ENCODE measurements at places on chromosomes 11 and 22.

- peak; percentile 80 for DNase-seq
These were observed 864.2 kb downstream of the FAM181B start for GRCh38 chr11:81869351-81870065.

DNA sequence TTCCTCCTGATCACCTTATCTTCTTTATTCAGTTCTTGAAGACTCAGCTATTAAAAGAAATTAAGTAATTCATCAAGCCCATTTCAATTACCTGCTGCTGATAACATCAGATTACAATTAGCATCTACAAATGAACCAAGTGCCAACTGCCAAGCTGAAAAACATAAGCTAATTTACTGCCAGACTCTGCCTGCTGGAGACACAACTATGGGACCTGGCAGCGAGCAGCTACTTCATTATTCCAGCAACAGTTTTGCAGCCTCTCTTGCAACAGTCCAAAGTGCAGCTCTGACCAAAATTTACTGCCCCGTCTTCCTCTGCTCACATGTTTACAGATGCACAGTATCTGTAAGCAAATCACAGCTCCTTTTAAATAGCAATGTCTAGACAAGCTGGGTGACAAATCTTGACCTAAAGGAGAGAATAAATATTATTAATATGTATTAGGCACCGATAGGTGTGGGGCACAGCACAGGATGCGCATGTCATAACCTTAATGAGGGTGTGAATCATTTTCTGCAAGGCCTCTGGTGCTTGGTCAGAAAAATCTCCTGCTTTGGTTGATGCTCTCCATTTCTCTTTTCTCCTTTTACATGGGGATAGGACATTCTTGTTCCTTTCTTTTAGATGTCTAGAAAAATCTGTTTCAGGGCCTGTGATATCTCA is 232.2 kb upstream of the PITPNB start:
- DNase-seq: no peak

DNA sequence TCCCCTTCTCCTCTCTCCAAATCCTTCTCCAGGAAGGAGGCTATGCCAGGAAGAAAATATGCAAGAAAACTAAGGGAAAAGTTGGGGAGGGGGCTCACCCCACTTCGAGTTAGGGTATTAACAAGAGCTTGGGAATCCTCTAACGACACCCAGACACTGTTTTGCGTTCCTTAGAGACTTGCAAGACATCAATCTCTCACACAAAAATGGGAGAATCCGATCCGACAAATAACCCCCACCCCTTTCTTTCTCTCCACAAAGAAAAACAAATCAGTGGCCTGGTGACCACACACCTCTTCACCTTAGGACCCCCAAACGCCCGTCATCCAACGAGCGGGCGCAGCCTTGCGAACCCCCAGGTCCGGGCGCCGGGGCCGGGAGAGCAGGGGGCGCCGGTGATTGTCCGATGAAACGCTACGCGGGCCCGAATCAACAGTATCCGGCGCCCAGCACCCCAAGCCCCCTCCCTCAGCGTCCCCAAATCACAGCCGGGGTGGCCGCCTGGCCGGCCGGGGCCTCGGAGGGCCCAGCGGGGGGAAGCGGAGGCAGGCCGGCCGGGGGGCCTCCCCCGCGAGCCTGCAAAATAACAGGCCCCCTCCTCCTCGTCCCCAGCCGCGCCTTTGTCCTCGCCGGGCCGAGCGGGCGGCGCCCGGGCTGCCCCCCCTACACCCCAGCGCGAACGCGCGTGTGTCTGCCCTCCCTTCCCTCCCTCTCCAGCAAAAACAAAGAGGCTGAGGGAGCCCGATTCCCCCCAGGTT is 690 bp downstream of the CSNK1E start:
- peak; percentile 50 for DNase-seq

DNA sequence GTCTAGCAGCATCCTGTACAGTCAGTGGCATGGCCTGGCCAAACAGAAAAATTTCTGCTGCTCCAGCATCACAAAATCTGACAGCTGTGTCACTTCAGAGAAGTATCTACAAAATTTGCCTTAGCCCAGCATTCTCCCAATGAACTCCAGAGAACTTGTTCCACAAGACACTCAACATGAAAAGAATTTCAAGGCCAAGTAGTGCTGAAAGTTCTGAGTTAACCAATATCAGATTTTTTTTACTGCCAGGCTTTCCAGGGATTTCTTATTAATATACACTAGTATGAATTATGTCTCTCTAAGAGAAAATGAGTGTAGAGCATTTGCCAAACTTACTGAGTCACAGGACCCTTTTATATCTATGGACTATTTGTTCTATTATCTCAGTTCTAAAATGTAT is 68.8 kb downstream of the OR5AK2 start:
- DNase-seq: no peak

GRCh38 chr11:72724851-72725723 is 27.1 kb downstream of the ARAP1 start:
- peak; percentile 81 for DNase-seq

DNA sequence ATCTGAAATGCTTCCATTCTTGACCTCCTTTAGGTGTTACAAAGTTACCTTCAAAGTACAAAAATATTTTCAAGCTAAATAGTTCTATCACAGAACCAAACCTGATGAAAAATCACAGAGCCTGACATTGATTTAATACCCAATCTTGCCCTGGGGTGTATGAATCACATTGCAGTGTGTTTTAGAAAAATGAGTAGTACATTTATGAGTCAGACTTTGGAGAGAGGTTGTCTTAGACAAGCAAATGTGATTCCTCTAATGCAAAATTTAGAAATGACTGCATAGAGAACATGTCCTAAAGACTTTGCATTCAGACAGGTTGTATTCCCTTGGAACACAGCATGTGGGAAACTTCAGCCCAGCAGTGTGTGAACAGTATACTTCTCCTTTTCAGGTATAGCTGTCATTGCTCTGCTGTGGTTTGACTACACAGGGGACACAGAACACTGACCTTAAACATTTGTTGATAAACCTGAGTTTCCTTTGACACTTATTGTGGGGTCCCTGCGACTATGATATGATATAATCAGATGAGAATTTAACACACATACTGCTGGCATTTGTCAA is 972.1 kb downstream of the JRKL start:
- DNase-seq: no peak

- no peak for DNase-seq
These were observed 34.1 kb upstream of the GLYATL1 start for GRCh38 chr11:58905011-58905720.

- DNase-seq: no peak
These were observed 240.5 kb upstream of the FAT3 start for GRCh38 chr11:91984033-91984584.

DNA sequence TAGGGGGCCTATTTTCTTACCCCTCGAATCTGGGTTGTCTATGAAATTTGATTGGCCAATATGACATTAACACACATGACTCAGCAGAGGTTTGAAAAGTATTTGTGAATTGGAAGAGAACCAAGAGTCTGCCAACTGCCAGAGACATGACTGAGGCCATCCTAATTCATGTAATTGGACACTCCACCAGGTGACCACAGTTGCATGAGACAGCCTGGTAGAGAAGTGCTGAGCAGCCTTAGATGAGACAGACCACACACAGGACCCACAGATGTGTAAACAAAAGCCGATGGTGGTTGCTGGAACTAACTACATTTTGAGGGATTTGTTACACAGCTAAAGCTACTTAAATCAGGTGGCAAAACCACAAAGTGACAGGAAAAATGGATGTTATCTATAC is 855 bp upstream of the MS4A5 start:
- DNase-seq: no peak

DNA sequence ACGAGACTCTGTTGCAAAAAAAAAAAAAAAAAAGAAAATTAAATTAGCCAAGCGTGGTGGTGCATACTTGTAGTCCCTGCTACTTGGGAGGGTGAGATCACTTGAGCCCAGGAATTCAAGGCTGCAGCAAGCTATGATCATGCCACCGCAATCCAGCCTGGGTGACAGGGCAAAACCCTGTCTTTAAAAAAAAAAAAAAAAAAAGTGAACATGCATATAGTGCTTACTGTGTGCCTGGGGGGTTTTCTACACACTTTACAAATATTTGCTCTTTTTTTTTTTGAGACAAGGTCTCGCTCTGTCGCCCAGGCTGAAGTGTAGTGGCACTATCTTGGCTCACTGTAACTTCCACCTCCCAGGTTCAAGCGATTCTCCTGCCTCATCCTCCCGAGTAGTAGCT is 12.9 kb downstream of the TPST2 start:
- no peak for DNase-seq

DNA sequence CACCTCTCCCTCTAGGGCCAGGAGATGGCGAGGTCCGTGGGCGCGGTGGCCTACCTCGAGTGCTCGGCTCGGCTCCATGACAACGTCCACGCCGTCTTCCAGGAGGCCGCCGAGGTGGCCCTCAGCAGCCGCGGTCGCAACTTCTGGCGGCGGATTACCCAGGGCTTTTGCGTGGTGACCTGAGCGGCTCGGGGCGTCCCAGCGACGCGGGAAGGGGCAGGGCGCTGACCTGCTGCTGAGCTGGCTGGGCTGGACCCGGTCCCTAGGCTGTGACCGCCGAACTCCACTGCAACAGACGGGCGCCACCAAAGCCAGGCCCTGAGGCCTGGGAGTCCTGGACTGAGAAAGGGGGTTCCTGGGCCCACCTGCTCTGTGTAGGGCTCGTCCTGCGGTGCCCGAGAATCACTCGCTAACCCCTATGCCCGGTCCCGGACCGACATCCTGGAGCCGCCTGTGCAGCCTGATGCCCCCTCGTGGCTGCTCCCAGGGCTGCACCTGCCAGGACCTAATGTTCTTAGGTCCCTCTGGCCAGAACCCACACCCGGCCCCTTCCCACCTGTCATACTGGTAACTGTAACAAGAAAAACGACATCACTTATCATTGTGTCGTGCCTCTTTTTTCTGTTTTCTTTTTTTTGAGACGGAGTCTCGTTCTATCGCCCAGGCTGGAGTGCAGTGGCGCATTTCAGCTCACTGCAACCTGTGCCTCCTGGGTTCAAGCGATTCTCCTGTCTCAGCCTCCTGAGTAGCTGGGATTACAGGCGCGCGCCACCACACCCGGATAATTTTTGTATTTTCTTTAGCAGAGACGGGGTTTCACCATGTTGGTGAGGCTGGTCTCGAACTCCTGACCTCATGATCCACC is 15.0 kb downstream of the RHOD start:
- peak; percentile 85 for DNase-seq

DNA sequence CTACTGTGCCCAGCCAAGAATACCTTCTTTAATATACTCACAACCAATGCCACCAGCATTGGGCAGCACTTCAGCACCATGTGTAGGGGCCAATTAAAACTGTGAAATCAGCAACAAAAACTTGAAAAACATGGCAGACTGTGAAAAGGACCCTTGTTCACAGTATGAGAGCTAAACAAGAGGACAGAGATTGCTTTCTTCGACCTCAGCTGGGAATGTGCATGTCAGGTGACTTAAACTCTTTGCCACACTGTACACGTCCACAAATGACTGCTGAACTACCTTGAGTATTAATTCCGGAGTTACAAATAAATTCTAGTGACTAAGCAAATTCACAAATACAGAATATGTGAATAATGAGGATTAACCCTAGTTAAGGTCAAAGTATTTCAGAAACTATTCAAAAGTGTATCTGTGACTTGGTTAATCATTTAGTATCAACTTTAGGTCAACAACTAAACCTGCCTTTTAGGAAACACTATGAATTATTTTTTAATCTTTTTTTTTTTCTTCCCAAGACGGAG is 33.0 kb downstream of the DDX6 start:
- DNase-seq: no peak

- no peak for DNase-seq
These were observed 7.5 kb downstream of the PRCP start for GRCh38 chr11:82892611-82893169.

DNA sequence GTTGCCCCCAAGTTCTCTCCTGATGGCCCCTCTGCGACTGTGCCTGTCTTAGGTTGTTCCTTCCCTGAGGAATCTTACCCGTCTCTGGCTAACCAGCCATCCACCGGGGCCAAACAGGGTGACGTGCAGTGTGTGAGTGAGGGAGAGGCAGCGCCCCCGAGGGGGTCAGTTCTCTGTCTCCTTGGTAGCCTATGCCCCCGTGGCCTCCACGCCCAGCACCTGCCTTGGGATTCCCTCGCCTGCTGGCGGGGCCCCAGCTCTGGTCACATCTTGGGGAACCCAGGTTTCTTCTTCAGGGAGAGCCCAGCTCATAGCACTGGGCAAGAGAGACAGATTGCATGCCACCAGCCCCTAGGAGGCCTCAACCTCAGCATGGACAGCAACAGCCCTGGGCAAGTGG is 5.8 kb downstream of the NXF1 start:
- no peak for DNase-seq

DNA sequence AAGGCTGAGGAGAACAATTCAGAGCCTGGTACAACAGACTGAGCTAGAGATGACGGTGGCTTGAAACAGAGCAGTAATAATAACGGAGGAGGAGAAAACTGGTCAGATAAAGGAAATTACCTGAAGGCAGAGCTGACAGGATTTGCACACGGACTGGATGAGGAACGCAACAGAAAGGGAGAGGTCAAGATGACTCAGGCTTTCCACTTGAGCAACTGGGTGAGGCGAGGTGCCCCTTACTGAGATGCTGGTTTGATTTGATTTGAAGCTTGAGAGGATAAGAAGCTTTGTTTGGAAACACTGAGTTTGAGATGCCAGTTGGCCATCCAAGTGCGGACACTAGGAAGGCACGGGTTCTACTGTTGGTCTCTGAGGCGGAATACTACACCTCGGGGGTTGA is 35.4 kb upstream of the NRIP3 start:
- no peak for DNase-seq

- no peak for DNase-seq
These were observed 101.8 kb downstream of the TRIM44 start for GRCh38 chr11:35764417-35764816.

DNA sequence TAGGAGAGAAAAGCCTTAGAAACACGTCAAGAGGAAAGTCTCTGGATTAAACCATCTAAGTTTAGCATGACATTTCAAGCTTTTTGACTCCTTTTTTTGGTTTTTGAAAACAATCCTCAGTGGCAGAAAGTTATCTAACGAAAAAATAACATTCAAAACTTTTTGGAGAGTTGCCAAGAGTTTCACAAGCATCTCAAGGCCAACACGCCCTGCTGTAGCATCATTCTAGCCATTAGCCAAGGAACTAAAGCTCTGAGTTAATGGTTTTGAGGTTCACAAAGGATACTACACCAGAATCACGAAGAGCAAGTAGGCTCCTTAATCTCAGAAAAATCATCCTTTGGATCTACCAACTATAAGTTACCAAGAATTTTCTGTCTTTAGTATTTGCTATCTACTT is 94.8 kb downstream of the PICALM start:
- no peak for DNase-seq

GRCh38 chr11:117977029-117977428 is 9.2 kb upstream of the IL10RA start:
- no peak for DNase-seq

GRCh38 chr11:103929170-103929903 is 107.1 kb upstream of the DDI1 start:
- no peak for DNase-seq

Measured in stimulated activated CD4-positive, alpha-beta T cell treated with anti-CD3 and anti-CD28 coated beads, Interleukin-2, amount 100 ng/mL, for 24 hours (primary cell).